ENCODE measurements at places on chromosomes 7 and 10.

DNA sequence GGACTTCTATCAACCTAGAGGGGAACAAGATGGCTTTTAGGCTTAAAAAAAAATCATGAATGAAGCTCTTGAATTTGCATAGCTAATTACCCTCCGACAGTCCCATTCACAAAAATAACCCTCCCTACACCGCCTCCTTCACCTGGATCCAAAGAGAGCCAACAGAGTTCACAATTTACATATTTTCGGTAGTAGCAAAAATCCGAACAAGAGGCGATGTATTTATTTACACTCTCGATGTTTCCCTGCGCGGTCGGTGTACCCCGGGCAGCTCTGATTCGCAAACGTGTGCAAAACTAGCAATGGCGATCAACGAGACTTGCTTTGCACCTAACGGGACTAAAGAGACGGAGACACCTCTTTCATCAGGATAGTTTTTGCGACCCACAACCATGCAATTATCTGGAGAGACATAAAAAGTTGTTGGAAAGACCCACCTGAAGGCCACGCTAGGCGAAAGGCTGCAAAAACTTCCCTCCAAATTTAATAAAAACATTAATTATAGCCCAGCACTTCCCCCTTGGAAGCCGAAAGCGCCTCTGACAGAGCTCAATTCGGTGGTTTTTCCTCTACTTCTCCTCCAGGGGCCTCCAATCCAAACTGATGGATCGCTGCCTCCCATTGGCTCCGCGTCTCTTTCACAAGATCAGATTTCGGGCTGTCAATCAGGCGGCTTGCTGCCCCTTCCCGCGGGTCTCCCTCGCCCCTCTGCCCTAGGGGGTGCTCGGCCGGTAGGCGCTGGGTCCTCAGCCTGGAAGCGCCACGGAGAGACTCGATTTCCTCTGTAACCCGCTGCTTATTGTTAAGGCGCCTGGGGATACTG, at the start of gene ETV1:
ETV1 (minus strand) TSS at position 541 of the 823 bp plus-strand sequence. CDS start 614 bp downstream, outside the sequence.
- DNase-seq = no peak

GRCh38 chr10:130341356-130341755, 205.2 kb downstream of the GLRX3 start:
- no peak for DNase-seq

DNA sequence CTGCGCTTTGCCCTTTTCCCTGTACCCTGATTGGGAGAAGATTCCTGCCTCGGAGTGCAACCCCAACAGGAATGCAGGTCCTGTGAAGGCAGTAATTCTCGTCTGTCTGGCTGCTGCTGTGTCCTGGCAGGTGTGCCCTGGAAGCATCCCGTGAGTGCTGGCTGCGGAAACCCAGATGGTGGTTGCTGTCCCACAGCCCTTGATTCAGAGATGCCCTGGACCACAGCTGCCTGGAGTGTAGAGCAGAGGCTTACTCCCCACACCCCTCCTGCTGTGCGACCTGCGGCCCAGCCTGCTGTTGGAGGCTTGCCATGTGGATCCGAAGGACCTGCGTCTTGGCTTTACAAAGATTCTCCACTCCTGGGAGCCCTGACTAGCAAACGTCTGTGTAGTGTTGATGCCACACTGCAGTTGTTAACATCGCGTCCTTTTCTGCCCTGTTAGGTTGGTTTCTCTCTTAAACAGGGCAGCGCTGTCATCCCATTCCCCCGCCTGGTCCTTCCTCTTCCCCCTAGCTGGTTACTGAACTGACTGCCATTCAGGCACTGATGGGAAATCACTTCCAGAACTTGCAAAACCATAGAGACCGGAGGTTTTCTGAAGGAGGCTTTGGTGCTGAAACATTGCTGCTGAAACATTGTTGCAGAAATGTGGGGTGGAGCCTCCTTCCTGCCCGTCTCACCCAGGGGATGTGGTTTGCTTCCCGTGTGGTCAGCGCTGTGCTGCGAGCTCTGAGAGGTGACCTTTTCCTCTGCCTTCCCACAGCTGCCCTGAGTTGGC, 53.3 kb downstream of the DNAJB6 start:
- DNase-seq = no peak

DNA sequence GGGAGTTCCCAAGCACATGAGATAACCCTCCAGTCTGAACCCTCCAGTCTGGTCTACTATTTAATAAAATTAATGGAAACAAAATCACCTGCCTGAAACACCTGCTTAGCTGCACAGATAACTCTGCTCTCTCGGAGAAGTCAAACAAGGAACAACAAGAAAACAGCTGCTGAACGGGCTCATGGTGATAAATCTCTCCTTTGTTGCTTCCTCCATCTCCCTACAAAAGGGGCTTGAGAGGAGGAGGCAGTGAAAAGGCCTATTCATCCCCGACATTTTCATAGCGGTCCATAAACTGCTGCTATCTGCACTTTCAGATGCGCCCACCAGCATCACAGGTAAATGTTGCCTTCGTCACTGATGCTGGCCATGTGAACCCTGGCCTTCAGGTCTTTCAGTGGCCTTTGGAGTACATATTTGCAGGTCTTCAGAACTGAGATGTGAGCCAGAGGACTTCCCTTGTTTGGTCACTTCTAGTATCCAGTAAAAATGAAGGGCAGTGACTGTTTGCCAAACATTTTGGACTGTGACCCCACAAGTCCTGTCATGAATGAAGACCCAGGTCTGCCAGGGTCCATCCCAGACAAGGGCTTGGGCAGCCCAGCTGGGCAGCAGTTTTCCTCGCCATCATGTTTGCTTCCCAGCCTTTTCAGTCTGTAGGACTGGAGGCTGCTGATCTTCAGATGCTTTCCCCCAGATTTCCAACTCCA, 15.9 kb downstream of the FKBP6 start:
- no peak for DNase-seq

DNA sequence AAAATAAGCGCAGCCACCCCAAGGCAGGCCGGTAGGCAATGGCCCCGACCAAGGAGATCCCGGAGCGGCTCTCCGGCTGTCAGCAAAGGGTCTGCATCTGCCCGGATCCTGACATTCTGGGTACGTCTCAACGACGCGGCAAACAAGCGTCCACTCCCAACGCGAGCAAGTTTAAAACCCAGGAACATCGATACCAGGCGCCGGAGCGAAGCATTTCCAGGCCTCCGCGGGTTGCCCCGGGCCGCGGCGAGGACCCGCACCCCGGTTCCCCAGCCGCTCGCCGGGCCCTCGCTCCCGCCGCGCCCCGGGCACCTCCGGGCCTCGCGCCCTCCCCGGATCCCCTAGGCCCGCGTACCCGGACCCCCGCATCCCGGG, 453 bp downstream of the URGCP start:
- no peak for DNase-seq

GRCh38 chr7:152459724-152460251, 24.0 kb upstream of the KMT2C start:
- no peak for DNase-seq

- no peak for DNase-seq
Measured at GRCh38 chr10:30984563-30985328, 46.9 kb downstream of the ZNF438 start.

GRCh38 chr7:143229054-143229790, 7.4 kb downstream of the TAS2R40 start:
- DNase-seq = no peak

DNA sequence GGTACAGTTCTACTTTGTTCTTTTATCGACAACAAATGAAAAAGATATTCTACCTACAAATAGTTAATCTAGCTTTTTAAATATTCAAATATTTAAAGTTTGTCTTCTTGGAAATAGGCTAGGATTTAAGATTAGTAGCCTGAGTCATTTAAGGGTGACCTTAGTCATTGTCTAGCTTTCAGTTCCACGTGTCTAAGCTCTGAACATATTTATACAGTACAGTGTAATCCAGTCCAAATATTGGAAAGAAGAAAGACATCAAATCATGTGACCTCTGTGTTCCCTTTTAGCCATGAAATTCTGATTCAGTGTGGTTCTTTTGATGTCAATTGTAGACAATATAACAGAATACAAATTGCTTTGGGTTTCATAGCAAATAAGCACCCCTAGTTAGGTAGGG, 121.1 kb downstream of the MALRD1 start:
- no peak for DNase-seq

DNA sequence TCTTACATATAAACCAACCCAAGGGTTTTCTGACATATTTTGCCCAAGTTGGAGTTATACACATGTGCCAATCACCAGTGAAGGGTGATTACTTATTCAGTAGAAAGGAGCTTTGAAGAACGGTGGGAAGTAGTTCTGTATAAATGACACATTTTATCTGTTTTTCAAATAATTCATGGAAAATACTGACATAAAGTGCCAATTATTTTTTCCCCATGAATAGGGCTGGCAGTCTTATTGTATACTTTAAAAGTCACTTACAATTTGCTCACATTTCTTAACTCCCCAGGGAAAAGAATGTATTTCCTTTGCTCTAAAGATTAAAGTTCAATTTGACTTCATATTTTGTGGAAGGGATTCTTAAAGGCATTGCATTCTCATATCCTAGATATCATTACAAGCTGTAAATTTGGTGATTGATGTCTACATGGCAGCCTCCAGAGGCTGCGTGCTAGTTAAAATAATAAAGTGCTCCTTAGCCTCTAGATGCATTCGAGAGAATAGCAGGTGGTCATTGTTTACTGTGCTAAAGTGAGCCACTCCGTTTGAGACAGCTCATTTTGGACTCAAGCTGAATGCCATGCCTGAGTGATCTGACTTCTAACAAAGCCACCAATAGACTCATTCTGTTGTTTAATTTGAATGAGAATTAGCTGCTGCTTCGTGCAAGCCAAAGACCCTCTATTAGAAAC, 148.8 kb upstream of the NRP1 start:
- DNase-seq = no peak

GRCh38 chr7:149284850-149285585, 23.0 kb downstream of the ZNF783 start:
- peak; percentile 97 for DNase-seq

DNA sequence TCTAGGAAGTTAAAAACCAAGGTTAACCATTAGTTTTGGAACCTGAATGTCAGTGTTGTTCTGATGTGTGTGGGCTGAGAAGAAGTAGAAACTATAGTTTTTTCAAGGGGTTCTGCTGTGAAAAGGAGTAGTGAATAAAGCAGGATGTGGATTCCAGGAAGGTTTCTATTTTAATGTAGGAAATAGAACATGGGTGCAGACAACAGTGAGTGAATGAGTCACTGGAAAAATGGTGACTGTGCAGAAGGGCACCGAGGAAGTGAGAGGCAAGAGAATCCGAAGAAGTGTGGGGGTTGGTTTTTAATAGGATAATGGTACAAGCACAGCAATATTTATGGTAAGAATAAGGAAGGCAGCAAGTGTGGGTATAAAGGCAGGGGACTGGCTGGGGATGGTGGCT, 120.4 kb downstream of the ARHGAP21 start:
- no peak for DNase-seq

GRCh38 chr10:94963901-94964300, 25.4 kb downstream of the CYP2C9 start:
- no peak for DNase-seq

GRCh38 chr7:69659983-69660382, 61.7 kb downstream of the AUTS2 start:
- DNase-seq = no peak

- DNase-seq = no peak
Measured at GRCh38 chr7:73823873-73824592, 6.8 kb upstream of the CLDN4 start.

DNA sequence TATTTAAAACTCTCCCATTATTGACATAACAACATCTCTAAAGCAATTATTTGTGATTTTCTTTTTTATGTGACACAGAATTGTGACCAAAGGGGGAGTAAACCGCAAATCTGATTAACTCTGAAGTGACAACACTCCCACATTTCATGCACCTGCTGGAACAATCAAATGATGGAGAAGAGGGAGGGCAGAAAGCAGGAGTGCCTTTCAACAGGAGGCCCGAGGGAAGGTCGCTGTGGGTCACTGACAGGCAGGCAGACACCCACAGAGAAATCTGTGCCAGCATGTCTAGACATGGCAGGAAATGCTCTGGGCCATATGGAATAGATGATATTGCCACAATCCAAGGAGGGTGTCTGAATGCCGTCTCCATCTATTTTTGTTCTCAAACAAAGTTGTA, 247.3 kb downstream of the DOCK4 start:
- no peak for DNase-seq

DNA sequence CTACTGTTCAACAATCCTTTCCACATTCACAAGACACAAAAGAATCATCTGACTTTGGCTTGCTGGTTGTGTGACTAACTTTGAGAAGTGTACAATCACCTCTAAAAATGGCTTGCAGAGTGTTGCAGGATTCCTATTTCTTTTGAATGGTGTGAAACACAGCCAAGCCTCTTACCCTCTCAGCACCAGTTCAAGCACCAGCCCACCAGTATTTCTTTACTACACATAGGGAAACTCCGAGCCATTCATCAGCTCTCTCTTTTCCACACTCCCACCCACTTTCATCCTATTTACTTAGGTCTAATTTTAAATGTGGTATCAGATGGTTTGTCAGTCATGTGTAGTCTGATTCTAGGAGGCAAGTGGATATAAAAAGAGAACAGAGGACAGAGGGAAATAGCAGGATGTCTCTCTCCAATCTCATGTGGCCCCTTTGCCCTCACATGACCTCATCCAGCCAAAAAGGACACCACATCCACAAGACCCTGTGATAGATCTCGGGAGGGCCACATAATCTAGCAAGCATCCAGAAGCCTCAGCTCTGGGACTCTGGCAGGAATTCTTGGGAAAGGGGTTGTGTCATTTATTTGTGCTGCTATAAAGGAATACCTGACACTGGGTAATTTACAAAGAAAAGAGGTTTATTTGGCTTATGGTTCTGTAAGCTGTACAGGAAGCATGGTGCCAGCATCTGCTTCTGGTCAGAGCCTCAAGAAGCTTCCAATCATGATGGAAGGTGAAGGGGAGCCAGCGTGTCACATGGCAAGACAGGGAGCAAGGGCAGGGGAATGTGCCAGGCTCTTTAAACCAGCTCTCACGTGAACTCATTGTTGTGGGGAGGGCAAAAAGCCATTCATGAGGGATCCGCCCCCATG, 66.8 kb upstream of the NEBL start:
- DNase-seq = no peak

DNA sequence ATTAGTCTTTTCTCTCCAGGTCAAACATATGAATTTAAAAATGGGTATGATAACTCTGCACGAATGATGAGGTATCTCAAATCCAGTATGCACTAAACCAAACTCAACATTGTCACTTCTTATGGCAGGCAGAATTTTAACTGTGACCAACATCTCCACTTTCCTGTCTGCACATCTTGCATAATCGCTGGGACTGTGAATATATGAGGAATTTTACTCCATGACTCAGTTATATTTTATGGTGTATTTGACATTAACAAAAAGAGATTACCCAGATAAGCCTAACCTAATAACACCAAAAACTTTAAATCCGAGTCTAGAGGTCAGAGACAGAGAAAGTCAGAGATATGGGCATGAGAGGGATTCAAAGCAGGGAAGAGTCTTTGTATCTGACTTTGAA, 454.5 kb upstream of the SEMA3D start:
- no peak for DNase-seq

- no peak for DNase-seq
Measured at GRCh38 chr7:151345576-151346469, 4.2 kb downstream of the NUB1 start.
